ENCODE measurements at places on chromosomes 16 and 17.

DNA sequence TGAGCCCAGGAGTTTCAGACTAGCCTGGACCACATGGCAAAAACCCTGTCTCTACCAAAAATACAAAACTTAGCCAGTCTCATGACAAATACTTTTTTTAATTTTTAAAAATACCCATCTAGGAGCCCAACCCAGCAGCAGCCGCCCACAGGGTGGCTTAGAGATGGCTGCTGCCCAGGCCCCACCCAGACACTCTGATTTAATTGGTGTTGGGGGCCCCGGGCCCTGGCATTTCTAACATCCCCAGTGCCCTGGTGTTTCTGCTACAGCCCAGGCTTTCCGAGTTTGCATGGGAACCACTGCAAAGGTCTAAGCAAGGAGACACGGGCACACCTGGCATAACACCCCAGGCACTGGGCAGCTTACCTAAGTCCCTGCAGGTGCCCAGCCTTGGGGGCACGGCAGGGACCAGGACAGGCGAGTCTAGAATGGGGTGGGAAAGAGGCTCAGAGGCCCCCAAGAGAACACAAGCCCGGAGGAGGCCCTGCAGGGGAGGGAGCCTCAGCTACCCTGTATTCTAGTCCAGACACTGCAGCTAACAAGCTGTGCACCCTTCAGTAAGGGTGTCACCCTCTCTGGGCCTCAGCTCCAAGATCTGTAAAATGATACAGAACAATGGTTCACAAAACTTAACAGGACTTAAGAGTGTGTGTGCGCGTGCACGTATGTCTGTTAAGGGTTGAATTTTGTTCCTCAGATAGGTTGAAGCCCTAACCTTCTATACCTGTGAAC is 48.8 kb downstream of the RMI2 start:
- DNase-seq = no peak

DNA sequence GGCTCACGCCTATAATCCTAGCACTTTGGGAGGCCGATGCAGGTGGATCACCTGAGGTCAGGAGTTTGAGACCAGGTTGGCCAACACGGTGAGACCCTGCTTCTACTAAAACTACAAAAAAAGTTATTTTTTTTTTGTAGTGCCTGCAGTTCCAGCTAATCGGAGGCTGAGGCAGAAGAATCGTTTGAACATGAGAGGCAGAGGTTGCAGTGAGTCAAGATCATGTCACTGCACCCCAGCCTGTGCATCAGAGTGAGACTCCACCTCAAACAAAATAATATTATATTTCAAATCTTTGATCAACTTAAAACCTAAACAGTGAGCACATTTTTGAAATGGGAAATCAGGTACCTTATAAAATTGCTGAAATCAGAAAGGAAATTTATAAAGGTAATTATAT is 36.5 kb downstream of the NCOR1 start:
- no peak for DNase-seq

DNA sequence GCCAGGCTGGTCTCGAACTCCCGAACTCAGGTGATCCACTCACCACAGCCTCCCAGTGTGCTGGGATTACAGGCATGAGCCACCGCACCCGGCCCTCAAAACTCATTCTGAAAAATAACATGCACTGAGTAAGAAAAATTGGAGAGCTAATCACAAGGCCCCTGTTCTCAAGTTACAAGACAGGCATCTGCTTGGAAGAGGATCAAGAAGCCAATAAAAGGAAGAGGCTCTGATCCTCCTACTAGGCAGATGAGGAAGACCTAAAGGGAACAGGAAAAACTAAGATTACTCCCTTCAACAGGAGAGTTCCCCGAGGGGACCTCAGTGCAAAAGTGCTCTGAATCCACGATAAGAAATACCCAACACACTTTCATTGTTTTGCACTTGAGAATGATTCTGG is 18.4 kb downstream of the BLMH start:
- no peak for DNase-seq

- DNase-seq = peak; percentile 70
Measured at GRCh38 chr17:80154166-80154565, 7.2 kb upstream of the EIF4A3 start.

DNA sequence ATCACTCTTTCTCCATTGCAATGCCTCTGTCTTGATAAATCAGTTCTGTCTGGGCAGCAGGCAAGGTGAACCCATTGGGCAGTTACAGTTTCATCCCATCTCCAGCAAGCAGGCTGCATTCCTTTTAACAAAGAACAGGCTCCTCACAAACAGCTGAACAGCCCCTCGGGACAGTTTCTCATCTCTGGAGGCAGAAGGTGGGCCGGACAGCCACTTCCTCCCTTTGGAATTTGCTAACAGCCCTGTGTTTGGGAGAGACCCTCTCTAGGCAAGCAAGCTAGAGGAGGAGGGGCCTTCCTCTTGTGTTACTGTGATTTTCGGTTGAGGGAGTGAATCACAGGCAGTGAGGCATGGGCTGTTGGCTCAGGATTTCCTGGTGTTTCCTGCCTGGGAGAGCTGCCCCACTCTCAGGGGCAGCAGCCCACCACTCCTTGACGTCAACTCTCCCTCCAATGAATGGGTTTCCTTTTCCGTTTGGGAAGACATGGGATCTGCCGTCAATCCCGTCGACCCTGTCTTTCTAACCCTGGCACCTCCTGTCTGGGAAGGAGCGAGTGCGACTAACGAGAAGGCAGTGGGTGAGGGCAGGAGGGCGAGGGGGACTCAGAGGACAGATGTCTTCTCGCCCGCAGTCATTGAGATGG is 3.7 kb upstream of the PGS1 start:
- peak; percentile 84 for DNase-seq

DNA sequence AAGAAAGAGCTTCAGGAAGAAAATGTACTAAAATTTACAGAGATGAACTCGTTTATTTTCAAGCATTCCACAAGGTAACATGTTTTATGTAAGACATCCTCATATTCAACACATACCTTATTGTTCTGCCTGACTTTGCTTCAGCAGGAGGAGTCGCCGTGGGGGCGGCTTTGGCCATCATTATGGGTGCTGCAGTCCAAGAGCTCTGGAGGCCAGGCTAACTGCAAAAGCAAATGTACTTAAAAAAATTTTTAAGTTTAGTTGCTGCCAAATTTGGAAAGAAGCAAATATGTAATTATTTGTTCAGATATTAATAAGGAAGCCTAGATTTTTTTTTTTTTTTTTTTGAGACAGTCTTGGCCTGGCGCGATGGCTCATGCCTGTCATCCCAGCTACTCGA is 4.1 kb upstream of the SPG7 start:
- DNase-seq = no peak

DNA sequence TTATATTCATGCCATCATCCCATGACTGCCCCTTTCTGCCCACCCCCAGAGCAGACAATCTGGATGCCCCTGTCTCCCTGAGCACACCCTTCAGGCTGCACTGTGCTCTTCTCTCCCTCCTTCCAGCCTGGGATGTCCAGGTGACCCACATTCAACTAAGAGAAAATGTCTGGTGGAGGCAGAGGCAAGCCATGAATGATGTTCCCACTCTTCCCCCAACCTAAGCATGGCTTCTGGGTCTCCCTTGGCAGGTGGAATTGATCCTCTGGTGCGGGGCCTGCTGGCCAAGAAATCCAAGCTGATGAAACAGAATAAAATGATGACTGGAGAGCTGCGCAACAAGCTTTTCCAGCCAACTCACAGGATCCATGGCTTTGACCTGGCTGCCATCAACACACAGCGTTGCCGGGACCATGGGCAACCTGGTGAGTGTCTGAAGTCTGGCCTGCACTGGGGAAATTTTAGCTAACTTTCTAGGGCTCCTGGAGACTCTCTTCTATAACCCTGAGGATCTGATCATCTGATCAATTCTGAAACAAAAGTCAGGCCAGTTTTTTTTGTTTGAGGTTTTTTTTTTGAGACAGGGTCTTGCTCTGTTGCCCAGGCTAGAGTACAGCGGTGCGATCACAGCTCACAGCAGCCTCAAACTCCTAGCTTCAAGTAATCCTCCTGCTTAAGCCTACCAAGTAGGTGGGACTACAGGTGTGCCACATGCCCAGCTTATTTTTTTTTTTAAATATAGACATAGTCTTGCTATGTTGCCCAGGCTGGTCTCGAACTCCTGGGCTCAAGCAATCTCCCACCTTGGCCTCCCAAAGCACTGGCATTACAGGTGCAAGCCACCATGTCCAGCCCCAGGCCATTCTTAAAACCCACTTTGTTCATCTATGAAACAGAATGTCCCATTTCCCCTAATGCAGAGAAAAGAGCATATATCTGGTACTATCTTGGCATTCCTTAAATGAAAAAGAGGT is 14.5 kb downstream of the MPO start:
- no peak for DNase-seq

GRCh38 chr16:64440421-64440831 is 681.4 kb downstream of the CDH11 start:
- no peak for DNase-seq

DNA sequence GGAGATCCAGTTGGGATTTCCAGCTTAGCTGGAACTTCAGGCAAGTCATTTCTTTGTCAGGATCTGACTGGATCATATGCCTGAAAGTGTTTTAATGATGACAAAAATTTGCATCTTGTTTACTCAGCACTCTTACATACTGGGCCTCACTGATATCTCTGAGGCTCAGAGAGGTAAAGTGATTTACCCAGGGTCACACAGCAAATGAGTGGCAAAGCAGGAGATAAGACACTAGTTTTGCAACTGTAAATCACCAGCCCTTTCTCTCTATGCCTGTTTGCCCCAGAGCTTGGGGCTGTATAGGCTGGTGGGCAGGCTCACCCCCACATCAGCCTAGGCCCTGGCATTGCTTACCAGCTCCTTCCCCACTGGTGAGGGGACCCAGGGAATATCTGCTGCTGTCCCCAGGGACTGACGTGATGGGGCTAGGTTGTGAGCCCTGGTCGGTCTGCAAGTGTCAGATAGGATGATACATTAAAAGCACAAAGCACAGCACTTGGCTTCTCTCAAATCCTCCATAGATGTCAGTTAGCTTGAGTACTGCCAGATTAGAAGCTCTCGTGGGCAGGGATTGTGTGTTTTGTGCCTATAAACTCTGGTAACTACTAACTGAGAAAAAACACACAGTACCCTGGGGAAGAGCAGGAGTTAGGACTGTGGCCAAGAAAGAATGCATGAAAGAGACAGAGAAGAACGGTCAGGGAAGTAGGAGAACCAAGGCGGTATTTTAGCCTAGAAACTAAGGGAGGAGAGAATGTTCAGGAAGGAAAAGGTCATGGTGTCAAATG is 165.4 kb downstream of the COPRS start:
- no peak for DNase-seq

DNA sequence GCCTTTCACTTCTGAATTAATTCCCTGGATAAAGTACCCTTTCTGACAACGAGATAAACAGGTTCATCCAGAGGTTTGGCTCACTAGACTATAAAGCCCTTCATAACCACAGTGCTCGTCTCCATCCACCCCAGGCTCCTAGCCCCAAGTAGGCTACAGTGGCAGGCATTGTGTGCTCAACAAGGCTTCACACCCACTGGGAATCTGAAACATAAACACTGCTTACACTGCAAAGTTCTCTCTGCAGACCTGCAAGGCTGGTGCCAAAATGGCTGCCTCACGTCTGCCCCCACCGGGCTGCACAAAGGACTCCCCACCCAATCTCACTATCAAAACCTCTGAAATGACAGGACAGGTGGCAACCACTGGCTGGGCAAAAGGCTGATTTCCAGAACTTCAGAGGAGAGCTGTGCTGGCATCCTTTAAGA is 5.1 kb upstream of the HLF start:
- DNase-seq = no peak

DNA sequence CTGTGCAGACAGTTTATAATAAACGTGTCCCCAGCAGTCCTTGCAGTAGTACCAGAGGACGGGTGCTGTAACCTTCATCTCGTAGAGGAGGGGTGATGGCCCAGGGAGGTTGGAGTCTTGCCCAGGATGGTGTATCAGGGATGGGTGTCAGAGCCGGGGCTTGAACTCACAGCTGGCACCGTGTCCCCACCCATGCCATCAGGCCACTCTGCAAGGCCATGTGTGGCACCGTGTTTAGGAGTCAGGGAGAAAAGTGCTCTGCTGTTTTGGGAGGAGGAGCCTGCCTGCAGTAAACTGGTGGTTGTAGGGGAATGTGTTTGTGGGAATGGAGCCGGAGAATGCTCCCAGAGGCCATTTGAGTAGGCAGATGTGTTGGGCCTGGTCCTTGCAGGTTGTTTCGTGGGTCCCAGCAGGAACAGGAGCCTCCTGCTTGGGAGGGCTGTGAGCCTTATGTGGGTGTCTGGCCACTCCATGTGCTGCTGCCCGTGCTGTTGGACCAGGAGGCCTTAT is 1.7 kb downstream of the ADORA2B start:
- no peak for DNase-seq

DNA sequence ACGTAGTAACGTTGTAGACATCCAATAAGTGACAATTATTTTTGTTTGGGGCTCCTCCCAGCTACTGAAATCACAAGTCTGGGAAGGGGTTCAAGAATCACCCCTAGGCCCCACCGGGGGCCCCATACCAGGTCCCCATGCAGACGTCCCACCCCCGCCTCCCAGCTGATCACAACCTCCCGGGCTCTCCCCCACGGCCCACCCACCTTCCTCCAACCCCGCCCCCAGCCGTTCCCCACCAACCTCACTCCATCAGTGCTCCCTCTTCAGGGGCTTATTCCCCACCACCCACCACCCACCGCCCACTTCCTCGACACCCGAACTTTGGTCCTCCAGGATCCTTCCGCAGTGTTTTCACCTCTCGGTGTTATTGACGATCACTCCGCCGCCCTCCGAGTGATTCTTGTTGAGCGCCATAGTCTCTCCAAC is 240 bp downstream of the WBP2 start:
- DNase-seq = no peak

DNA sequence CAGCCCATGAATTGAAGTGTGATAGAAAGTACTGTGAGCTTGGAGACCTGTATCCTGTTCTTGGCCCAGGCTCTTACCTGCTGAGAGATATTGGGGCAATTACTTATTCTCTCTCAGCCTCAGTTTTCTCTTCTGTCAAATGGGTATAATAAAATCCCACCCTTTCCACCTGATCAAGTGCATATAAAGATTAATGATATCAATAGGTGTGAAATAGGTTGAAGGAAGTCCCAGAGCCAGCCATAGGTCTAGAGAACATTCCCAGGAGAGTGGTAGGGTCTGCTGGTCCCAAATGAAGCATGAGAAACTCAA is 81.2 kb downstream of the GNAO1 start:
- DNase-seq = no peak

DNA sequence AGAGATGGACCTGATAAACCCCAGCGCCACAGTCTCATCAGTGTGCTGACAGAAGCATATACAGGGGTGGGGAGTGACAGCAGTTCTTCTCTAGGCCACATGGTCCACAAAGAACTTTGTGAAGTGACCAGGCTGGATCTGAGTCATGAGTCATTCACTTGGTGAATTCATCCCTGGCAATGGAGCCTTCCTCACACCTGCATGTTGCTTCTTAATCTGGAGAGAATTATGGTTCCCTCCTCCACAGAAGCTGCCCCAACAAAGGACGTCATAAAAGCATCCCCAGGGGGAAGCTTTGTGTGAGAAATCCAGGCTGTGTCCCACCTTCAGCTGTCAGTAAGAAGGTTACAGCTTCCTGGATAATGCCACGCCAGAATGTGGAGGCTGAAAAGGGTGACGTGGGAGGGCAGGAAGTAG is 215.6 kb upstream of the MAF start:
- DNase-seq = no peak

- no peak for DNase-seq
Measured at GRCh38 chr17:17402558-17402957, 74.2 kb upstream of the MED9 start.

All from GM23338 (cell line).